Kidney (tissue), 22 donors: ENCODE measurements at places on chromosomes 2 and 18. TPM values are rescaled to one million over a fixed set of nuclear protein-coding genes. Genes with fewer than 3 reads are reported as not detected.

DNA sequence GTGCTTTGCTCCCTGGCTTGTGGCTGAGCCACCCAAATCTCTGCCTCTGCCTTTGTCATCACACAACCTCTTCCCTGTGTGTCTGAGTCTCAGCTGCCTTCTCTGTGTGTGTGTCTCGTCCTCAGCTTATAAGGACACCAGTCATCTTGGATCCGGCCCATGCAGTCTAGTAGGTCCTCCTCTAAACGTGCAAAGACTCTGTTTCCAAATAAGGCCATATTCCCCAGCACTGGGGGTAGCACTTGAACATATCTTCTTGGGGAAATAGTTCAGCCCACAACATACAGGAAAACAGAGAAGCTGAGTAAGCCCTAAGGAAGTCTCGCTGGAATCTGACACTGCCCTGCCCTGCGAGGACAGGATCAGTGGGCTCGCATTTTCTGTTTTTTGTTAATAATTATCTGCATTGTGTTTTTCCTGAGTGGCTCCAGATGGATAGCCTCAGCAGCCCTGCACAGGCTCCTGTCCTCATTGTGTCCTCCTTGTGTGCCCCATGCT is 42.1 kb downstream of the MTCL1 start:
- no peak for DNase-seq

DNA sequence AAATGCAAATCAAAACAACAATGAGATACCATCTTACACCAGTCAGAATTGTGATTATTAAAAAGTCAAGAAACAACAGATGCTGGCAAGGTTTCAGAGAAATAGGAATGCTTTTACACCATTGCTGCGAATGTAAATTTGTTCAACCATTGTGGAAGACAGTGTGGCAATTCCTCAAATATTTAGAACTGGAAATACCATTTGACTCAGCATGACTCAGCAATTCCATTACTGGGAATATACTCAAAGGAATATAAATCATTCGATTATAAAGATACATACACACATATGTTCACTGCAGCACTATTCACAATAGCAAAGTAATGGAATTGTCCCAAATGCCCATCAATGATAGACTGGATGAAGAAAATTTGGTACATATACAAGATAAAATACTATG is 516.7 kb downstream of the ERBB4 start:
- no peak for DNase-seq

DNA sequence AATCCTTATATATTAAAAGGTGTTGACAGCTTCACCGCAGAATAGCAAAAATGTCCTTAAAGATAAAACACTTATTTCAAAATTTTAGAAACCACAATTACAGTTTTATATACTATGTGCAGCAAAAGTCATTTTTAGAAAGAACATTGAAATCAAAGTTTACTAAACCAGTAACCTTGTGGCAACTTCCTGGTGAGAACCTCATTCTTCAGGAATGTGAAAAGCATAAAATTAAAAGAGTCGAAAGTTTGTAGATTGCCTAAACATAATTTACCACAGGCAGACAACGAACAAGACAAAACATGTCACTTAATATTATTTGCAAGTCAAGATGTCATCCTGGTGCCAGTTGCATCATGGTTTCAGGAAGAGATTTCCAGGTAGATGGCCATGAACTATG is 108.3 kb upstream of the NRP2 start:
- no peak for DNase-seq

- no peak for DNase-seq
Observed at GRCh38 chr2:69013840-69014821, 1.2 kb downstream of the ANTXR1 start.

DNA sequence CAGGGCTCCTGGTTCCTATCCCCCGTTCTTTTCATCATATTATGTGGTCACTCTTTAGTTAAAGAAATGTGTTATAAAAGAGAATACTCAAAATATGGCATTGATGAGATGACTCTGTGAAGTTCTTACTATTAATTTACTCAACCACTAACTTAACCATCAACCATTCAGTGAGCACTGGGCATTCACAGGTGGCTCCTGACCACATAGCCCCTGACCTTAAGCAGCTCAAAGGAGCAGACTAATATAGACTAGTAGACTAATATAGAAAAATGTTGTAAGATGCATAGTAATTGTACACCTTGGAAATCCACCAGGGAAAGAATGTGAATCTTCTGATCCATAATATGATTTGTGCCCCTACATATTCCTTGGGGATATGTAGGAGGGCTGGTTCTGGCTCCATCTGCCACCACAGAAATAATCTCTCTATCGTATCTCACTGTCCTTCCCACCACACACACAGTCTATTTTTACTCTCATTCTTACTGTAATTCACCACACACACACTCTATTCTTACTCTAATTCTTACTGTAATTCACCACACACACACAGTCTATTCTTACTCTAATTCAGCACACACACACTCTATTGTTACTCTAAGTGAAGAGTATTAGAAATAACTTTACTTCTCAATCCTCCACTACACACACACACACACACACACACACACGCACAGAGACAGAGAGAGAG is 188.9 kb upstream of the ITGA4 start:
- no peak for DNase-seq

- DNase-seq, result no peak
Observed at GRCh38 chr2:49108436-49108835, 45.9 kb downstream of the FSHR start.

DNA sequence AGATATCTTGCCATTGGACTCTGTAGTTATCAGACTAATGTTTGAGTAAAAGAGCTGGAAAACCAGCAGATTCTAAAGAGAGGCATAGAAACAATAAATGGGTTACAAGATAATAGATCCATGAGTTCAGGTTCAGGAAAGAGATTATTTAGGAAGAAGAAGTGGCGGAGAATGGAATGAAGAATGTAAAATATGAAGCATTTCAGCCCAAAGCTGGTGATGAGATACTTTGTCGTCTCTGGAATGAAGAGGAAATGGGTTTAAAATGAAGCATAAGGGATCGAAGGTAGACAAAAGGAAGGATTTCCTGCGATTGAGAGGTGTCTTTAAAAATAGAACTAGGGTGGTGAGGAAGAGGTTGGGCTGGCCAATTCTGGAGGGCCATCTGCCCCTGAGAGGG is 36.6 kb downstream of the BCL11A start:
- DNase-seq, result no peak

GRCh38 chr2:100136310-100136709 is 6.1 kb downstream of the AFF3 start:
- DNase-seq, result no peak

- no peak for DNase-seq
Observed at GRCh38 chr2:9975328-9975727, 23.8 kb downstream of the GRHL1 start.

Gene C18orf54
- polyA plus RNA-seq, result 0.65 TPM

Gene GKN2
- not detected for polyA plus RNA-seq

Gene STEAP3
- 6.7 TPM for polyA plus RNA-seq
